8988T (cell line): ENCODE measurements at places on chromosomes 3 and 15.
A peak's percentile ranks its signal among the peaks of the same experiment; 100 is the strongest.

- DNase-seq = no peak
Observed at GRCh38 chr3:17874636-17875035, 132.2 kb upstream of the TBC1D5 start.

DNA sequence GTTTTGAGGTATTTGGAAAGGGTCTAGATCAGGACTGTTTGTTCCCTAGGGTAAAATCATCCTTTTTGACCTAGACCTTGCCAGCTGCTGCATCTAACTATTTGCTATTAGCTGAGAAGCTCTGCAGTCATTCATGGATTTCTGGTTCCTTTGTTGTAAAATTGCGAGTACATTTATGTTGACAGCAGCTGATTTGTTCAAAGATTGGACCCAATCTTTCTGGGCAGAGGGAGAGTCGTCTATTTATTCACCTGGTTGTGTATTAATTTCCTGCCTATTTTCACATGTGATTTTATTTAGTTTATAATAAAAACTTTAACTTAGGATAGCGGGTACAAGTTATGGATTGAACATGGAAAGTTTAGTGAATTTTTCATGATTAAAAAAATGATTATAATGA lies 236.3 kb downstream of the CNTN4 start:
- no peak for DNase-seq

- DNase-seq = no peak
Observed at GRCh38 chr3:42184651-42185443, 81.1 kb downstream of the CCK start.

DNA sequence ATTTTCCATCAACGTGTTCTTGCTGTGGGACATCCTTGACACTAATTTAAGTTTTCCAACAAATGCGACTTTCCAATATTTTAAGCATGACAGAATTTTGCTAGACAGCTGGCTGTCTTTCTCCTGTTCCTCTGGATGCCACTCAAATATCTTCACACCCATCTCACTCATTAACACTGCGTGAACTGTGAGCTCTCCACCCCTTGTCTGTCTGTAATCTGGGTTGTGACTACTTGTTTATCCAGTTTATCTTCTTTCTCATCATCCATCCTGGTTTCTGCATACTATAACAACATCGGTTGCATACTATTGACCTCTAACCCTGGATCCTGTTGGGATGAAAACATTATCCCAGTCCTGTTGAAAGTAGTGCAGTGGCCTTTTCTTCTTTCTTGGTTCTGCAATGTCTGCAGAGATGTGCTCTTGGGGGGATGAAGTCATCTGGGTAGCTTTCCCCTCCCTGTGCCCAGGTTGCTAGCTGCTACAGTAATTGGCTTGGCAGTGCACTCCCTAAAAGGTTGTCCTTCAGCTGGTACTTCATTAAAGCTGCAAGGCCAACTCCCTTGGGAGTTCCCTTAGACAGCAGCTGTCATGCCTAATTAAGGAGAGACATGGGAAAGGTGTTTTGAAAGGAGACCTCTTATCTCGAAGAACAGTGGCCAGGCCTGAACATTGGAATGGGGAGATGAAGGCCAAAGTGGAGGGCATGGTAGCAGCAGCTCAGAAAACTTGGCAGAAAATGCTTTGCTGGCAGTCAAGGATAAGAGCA lies 24.7 kb downstream of the KAT2B start:
- no peak for DNase-seq

- no peak for DNase-seq
Observed at GRCh38 chr3:54681706-54682105, 246.2 kb downstream of the LRTM1 start.

DNA sequence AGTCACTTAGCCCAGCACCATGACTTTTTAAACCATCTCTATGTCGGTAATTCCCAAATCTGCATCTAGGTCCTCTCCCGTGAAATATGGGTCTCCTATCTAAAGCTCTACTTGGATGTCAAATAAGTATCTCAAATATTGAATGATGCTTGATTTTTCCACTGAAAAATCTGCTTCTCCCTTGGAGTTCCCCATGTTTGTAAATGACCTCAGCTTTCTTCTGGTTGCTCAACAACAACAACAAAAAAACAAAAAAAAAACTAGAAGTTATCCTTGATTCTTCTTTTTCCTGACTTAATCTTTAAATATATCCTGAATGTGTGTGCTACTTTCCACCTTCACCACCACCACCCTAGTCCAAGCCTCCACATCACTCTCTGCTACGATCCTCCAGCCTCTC lies 307.5 kb upstream of the UBE2E2 start:
- DNase-seq = no peak

GRCh38 chr3:130699765-130700164 lies 46.9 kb downstream of the PIK3R4 start:
- no peak for DNase-seq

DNA sequence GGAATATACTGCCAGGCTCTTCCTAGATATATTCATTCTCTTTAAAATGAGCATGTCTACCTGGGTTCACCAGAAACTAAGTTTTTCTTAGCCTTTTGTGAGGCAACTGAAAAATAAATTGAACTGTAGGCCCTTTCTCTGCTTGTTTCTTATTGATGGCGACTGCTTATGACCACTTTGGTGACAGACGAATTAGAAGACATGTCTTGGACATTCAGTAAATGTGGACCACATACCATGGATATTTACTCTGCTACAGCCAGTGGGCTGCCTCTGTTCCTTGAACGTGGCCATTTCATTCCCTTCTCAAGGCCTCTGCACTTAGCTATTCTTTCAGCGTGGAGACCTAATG lies 603 bp upstream of the SELENOK start:
- DNase-seq = no peak

- peak; percentile 8 for DNase-seq
Observed at GRCh38 chr15:32855942-32856341, 138.1 kb downstream of the GREM1 start.

DNA sequence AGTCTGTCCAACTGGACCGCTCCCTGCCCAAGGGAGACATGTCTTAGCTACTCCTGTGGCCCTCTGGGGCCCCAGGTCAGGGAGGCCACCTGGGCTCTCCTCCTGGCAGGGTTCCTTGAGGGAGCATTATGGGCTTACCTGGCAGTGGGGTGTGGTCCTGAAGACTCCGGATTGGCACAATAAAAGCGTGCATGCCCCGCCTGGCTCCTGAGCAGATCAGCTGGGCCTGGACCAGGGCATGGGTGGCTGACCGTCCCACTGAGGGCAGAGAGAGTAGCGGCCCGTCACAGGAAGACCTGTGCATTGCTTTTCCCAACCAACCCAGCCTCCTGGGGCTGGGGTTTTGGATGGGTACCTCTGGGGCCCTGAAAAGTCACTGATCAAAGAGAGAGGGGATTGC lies 5.4 kb downstream of the ACOX2 start:
- DNase-seq = no peak

DNA sequence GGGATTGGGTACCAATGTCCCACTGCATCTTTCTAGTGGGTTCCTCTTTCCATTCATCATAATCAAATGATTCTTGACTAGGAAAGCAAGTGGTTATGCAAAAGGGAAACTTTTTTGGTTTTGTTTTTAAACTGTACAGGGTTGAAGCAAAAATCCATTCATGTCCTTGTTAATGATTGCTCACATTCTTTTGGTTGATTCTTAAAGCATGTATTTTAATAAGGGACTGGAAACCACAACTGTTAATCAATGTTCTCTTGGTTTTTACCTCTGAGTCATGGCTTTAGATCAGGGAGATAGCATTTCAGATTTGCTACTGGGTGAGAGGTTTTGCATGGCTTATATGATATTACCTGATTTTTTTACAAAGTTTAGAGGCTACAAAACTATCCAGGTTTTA lies 371.7 kb upstream of the RGMA start:
- DNase-seq = no peak

GRCh38 chr15:73926219-73927002 lies at the start of gene LOXL1:
Gene LOXL1, plus strand, starts transcription at chr15:73926462. Its CDS starts 322 bp downstream, at chr15:73926784.
- no peak for DNase-seq

DNA sequence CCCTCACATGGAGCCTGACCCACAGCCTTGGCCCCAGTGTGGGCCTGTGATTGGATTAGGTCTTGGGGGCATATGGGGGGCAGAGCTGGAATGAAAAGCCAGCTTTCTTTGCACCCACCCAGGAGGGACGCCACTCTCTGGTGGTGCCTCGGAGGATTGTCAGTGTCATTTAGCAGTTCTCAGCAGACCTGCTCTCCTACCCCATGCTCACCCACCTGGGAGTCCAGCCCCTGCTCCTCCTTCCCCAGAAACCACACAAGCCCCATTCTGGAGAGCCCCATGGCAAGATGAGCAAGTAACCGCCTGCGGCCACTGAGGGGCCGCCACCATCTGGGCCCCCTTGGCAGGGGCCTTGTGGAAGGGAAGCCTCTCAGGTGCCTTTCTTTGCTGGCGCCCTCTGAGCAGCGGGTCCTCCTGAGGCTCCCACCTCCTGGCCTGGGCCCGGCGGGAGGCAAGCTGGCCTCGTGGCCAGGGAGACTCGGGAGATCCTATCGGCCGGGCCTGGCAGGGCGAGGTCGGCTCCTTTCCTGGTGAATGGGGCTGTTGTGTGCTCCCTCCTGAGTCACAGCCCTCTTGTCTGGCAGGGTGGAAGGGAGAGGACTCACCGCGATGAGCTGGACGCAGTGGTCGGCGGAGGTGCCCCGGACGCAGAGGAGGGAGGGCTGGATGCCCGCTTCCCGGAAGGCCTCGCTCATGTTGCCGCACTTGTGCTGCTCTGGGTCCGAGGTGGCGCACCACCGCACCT lies 2.3 kb downstream of the MELTF start:
- DNase-seq = no peak

DNA sequence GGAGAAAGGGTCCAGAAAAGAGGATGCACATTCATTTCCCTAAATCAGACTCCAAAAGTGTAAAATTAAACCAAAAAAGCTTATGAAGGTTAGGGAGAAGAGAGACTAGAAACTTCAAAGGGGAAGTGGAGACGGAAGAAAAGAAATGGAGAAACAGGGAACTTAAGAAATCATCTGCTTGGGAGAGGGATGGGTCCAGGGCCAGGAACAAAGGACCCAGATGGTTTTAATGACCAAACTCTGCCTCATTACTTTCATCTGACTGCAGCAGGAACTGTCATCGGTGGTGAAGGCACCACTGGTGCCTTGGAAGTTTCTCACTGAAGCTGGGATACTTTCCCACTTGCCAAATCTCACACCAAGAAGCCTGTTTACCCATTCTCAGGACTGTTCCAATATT lies 70.5 kb upstream of the SLC4A7 start:
- DNase-seq = no peak

GRCh38 chr3:66405701-66406091 lies 95.1 kb downstream of the LRIG1 start:
- no peak for DNase-seq

GRCh38 chr3:69080233-69080920 lies at the start of gene UBA3:
Gene UBA3, minus strand, starts transcription at chr3:69080365. Its CDS starts 12 bp downstream, at chr3:69080353.
- DNase-seq = peak; percentile 51

- peak; percentile 65 for DNase-seq
Observed at GRCh38 chr3:157081626-157082210, 78.2 kb downstream of the CCNL1 start.

GRCh38 chr15:95106801-95107200 lies 875.4 kb downstream of the MCTP2 start:
- no peak for DNase-seq

- no peak for DNase-seq
Observed at GRCh38 chr15:78007964-78008886, 69.3 kb downstream of the TBC1D2B start.

- no peak for DNase-seq
Observed at GRCh38 chr3:168883145-168883544, 780.4 kb downstream of the MECOM start.

GRCh38 chr3:194380326-194380725 lies 10.8 kb upstream of the LRRC15 start:
- DNase-seq = no peak

DNA sequence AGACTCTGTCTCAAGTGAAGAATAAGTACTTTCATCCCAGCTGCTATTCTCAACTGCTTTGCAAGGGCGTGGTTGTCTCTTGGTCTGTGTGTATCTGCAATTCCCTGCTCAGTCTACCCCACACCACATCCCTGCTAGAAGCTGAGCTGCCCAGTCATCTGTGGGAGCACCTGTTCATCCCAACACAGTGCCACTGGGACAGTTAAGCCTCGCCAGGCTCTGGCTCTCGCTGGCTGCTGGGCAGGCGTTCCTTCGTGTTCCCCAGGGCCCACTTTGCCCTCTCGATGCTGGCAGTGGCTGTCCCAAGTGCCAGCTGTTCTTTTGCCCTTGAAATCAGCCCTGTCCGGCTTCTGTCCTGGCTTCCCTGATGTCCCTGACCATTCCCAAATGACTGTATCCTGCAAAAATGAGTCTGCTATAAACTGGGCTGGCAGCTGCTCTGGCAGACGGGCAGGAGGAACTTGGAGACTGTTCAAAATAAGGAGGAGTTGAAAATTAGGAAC lies 91.6 kb upstream of the KLHL25 start:
- DNase-seq = no peak

GRCh38 chr15:69609176-69609575 lies 156.6 kb downstream of the RPLP1 start:
- no peak for DNase-seq

DNA sequence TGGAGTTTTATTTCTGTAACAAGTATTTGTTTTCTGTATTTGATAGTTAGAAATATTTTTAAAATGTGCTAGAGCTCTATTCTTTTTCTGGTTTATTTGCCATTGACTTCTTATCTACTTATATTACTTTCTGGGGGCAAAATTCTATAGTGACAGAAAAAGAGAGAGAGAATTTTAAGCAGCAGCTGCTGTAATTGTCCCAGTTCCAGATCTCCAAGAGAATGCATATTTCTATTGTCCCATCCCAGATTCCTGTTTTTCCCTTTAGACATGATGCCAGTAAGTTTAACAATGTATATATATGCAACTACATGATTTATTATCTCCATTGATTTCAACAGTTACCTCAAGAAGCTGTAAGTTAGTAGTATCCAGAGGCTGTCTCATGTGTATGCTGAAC lies 541.7 kb upstream of the ZNF385D start:
- DNase-seq = no peak

GRCh38 chr3:28726840-28727239 lies 378.2 kb upstream of the AZI2 start:
- DNase-seq = peak; percentile 29

DNA sequence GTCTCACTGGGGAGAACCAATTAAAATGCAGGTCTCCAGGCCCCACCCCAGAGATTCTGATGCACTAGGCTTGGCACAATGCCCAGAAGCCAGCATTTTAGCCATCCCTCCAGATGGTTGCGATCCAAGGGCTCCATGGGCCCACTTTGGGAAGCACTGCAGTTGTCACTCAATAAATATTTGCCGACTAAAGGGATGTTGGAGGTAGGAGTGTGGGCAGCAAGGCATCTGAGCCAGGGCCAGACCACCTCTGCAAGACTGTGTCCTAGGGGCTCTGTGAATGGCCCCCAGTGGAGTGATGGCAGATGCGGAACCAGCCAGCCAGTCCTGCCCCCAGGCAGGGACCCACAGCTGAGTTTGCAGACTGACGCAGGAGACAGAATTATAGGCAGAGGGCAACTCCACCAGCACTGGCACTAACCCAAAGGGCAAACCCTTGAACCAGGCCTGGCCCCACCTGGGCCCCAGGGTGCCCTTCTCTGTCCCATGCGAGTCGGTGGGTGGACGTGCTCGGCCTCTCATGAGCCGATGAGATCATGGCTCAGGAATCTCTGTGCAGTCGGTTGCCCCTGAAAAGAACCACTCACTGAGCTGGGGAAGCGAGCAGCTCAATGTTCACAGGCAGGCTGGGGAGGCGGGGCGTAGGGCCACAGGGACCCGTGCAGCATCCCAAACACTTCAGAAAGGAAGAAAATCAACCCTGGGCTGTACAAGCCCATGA lies 49.7 kb downstream of the SEMA5B start:
- no peak for DNase-seq
